Esophagus mucosa (tissue), 1 donor: ENCODE measurements at places on chromosomes 4 and X.

- no peak for ATAC-seq
Observed at GRCh38 chrX:70478526-70479245, 34.1 kb downstream of the DLG3 start.

- no peak for ATAC-seq
Observed at GRCh38 chr4:113288696-113289095, 239.2 kb downstream of the ANK2 start.

DNA sequence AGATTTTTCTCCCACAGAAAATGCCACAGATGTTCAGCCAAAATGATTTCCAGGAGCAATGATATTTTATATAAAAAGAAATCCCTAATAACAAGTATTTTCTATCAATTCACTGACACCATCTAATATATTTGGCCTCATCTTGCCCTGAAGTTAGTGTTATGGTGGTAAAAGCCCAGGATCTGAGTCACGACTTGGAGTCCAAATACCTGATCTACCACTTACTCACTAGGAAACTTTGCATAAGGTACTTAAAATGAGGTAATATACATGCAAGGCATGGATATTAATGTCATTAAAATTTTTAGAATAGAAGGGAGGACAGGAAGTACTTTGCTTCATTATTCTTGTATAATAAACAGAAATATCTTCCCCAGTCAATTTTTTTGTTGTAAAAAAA lies 16.3 kb downstream of the PPP3CA start:
- peak; percentile 85 for ATAC-seq

DNA sequence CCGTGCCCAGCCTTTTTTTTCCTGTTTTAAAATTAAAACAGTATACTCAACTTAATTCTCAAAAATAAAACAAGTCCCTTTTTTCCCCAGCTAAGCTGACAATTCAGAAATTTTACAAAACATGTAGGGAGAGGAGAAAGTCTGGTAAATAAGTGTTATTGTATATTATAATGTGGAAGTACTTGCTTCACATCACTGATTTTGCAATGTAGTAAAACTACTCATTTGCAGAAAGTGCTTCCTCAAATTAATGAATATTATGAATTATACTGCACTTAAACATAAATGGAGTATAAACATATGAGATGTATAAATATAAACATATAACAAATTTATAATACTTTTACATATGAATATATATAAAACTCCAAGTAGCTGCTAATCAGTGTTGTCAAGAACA lies 11.6 kb upstream of the H2AZ1 start:
- ATAC-seq: no peak

- no peak for ATAC-seq
Observed at GRCh38 chr4:137722910-137723309, 190.6 kb upstream of the PCDH18 start.

DNA sequence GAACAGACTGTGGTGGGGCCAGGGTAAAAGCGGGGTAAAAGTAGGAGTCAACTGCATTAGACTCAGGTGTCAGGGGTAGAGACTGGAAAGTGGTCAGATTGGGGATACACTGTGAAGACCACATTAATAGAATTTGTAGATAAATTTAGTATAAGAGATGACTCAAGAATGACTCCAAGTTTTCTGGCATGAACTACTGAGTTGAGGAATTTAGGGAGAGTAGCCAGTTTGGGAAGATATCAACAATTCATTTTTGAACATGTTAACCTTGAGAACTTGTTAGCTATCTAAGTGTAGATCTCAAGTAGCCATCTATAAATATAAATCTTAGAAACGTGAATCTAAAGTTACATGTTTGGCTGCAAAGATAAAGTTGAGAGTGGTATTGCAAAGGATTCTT lies 206.9 kb upstream of the HCCS start:
- no peak for ATAC-seq

- no peak for ATAC-seq
Observed at GRCh38 chr4:38723726-38724474, 58.9 kb downstream of the TLR10 start.

DNA sequence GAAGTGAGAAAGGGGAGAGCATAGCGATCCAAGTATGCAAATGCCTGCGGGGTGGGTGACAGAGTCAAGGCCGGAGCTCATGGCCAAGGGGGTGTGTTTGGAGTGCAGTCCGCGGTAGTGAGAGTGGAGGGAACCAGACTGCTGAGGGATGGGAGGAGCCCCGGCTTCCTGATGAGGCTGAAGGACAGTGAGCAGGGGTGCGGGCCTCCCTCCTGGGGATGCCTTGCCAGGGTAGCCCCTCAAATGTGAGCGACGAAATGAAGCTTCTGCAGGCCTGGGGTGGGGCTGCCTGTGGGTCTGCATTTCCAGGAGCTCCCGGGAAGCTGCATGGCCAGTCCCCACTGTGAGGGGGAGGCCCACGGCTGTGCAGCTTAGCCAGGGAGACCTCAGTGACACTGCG lies 45.0 kb downstream of the PSAPL1 start:
- no peak for ATAC-seq

DNA sequence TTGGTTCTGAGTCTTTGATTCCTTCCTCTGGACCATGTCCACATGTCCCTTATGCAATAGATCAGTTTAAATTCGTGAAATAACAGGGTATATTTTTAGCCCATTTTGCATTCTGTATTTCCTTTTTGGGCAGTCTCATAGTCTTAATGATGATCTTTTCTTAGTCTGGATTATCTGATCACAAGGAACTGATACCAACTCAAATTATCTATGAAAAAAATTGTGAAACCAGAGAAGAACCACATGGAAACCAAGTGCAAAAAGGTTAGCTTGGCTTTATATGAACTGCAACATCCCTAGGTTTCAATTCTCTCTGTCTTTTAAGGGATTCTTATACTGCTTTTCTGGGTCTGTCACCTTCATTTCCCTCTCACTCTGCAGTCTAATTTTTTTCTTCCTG lies 608.6 kb upstream of the AADAT start:
- no peak for ATAC-seq

DNA sequence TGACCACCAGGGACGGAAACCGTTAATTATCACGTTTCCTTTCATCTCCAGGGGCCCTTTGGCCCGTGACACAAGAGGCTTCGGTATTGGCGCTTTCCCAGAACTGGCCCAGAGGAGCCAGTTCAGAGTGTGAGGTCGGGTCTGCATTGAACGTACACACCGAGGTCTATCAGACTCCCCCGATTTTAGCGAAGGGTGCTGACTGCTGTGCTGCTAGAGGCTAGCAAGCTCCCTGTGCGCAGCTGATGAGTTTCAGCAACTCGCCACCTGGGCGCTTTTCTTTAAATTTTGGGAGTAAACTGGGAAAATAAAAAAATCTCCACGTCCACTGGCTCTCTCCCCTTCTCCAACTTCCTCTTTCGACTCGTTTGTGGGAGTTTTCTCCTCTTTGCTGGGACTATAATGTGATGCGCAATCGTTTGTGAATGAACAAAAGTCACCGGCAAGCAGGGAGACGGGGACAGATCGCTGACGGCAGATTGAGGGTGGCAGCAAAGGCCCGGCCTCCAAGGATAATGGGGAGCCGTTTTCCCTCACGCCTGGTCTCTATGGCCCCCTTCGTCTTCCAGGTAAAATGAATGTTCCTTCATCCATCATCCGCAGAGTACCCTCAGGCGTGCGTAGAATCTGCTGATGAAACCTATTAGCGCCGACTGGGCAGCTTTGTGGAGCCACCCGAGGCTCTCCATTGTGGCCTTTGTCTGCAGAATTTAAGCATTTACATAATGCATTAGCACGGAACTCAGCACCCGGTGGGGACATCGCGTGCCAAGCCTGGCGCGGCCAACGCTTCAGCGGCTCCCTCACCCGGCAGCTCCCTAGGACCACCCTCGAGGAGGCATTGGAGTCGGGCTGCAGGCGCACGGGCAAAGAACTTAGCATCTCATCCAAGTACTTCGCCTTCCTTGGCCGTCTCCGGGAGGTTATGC lies 1.6 kb upstream of the LRAT start:
- ATAC-seq: no peak

- ATAC-seq: no peak
Observed at GRCh38 chrX:101691835-101692234, 32.2 kb upstream of the ARMCX2 start.
